ENCODE measurements at places on chromosomes 4 and X.

DNA sequence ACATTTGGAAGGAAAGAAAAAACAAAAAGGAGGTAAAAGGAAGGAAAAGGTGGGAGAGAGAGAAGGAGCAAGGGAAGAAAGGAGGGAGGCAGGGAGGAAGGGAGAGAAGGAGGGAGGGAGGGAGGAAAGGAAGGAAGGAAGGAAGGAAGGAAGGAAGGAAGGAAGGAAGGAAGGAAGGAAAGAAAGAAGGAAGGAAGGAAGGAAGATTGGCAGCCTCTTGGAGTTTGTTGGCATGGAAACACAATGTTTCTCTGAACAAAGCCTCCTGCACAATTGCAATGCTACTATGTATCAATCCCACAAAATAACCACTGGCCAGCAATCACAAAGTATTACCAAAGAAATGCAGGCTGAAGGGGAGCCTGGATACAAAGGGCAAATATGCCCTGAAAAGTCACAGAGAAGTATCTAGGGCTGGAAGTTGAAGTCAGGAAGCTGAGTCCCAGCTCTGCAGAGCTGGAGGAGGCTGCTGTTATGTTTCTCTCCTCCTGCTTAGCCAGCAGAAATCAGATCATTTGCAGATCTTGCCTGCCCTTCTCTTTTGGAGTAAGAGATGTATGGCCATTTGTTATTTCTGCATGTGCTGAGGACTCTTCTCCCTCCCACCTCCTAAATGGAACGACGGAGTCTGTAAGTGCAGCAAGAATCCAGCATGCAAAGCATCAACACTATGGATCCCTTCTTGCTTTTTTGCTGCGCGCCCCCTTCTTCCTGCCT, 195.9 kb upstream of the LDB2 start:
- DNase-seq = no peak

GRCh38 chr4:99755223-99755944, 61.2 kb upstream of the DAPP1 start:
- DNase-seq = no peak

- DNase-seq = no peak
Measured at GRCh38 chr4:79904331-79904730, 168.7 kb downstream of the ANTXR2 start.

DNA sequence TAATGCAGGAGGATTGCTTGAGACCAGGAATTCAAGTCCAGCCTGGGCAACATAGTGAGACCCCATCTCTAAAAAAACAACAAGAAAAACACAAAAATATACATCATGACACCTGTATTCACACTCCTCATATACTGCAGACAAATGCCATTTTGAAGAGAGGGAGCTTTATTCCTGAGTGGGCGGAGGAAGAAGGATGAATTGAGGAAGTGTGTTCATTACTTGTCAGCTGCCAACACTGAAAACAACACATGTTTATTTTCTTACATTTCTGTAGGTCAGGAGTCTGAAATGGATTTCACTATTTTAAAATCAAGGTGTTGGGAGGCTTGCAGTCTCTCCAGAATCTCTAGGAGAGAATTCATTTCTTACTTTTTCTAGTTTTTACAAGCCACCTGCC, 47.2 kb upstream of the CD99 start:
- no peak for DNase-seq

DNA sequence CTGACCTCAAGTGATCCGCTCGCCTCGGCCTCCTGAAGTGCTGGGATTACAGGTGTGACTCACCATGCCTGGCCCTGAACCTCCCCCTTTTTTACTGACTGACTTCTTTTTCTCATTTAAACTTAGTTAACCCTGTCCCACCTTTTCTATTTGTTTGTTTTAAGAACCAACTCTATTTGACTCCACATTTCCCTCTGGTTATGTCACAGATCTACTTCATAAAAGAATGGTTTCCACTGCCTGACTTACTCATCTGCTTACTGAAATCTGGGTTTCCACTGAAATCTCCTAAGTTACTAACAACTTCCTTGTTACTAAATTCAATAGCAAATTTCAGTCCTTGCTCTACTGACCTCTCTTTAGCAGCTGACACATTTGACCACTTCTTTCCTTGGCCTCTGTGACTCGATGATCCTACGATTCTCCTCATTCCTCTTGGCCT, 28.0 kb upstream of the NSUN7 start:
- DNase-seq = no peak

DNA sequence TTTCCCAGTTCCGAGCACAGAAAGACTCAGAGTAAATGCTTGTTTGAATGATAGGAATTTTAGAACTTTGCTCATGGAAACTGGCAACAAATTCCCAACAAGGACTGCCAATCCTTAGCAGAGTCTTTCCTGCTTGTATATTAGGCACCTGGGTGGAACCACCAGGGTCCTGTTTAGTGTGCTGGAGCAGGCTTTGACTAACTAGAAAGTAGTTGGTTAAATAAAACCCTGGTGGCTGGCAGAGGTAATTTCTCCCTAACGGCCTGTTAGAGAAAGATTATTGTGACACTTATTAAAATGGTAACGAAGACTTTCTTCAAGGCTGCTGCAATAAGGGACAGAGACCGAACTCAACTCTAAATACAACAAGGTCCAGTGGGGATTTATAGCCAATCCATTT, 103.6 kb upstream of the TEX13D start:
- DNase-seq = no peak

GRCh38 chrX:40170830-40171512, 73.2 kb upstream of the BCOR start:
- no peak for DNase-seq

DNA sequence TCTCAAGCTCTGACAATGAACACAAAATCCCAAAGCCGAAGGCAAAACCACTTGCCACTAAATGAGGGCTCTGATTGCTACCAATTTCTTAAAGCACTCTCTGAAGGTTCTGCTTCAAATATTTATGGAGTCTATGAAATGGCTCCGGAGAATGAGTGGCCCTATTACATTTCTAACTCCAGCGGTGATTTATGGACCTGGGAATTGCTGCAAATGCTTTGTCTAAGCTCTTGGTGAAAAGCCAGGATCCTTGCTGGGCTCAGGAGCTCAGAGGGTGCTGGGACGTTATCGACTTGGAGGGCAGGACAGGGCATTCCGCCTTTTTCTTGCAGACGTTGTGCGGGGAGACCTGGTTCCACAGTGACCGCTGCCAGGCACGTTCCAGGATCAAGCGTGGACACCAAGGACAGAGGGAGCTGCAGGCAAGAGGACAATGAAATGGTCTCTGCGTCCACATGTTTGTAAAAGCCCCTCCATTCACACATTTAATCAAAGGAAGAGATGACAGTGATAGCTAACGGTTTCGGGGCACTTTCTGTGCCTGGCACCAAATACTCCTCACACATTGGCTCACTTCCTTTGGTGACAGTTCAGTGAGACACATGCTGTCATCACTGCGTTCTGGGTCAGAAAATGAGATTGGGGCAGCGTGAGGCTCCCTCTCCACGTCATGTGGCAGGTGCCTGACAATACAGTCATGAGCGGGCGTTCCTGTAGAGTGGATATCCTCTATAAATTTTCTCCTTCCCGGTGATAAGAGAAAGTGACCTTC, 58.8 kb downstream of the C4orf50 start:
- no peak for DNase-seq

All from stimulated activated CD8-positive, alpha-beta memory T cell treated with anti-CD3 and anti-CD28 coated beads, Interleukin-4, amount 100 ng/mL, for 1 hour (primary cell).